GM13976 (cell line): ENCODE measurements at places on chromosomes 4 and X.

GRCh38 chr4:87527431-87528220, 1.6 kb downstream of the SPARCL1 start:
- DNase-seq, result no peak

- no peak for DNase-seq
Observed at GRCh38 chr4:156931267-156931666, 40.3 kb downstream of the PDGFC start.

- no peak for DNase-seq
Observed at GRCh38 chrX:53262918-53263394, 18.4 kb downstream of the IQSEC2 start.

GRCh38 chrX:20479896-20480295, 213.2 kb upstream of the RPS6KA3 start:
- DNase-seq, result no peak

GRCh38 chr4:53589511-53589910, 1.8 kb downstream of the LNX1 start:
- DNase-seq, result no peak
